ENCODE measurements at places on chromosomes 13 and 19.

DNA sequence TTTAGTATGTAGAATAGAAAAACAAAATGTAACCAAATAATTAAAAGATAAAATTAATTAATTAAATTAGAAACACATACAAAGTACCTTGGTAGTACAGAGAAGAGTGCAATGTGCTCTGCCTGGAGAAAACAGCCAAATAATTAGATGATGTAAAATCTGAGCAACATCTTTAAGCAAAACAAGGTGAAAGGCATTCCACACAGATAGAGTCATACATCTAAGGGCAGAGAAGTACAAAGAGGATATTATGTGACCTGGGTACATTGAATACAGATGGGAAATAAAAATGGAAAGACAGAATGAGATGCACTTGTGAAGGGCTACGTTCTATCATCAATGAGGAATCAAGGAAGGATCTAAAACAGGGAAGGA lies 25.2 kb upstream of the FNDC3A start:
- no peak for DNase-seq

GRCh38 chr13:78662467-78662866 lies 3.5 kb upstream of the OBI1 start:
- DNase-seq: no peak

DNA sequence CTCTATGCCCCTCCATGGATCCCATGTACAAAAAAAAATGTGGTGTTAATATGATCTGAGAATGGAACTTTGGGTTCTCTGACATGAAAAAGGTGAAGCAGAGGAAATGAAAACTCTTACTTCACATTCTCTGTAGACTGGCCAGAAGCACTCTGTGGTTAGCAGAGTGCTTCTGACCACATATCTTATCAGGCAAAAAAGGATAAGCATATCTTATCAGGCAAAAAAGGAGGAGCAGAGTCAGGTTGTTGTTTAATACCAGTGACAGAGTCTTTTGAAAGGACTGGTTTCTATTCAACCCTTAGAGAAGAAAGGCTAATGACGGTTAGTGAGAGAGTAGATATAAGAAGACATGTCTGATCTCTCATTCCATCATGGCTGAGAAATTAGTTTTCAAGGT lies 1404.8 kb downstream of the SLITRK1 start:
- DNase-seq: peak; percentile 68

DNA sequence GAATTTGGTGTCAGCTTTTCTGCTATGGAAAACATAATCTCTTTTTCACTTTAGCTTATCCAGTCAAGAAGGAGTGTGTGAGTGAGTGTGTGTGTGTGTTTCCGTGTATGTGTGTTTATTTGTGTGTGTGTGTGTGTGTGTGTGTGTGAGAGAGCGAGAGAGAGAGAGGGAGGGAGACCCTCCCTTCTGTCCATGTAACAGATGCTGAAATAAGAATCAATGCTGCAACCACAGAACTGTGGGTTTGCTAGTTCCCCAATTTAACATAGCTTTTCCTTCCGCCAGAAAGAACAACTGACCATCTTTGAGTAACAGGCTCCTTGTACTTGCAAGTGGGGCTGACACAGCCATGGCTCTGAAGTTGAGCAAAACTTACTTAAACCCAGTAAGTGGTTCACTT lies 5.2 kb downstream of the LCP1 start:
- peak; percentile 99 for DNase-seq

- DNase-seq: no peak
Measured at GRCh38 chr13:107512551-107512950, 702.8 kb downstream of the LIG4 start.
